Substantia nigra (tissue), 51 donors: ENCODE measurements at places on chromosomes 12 and 14.

DNA sequence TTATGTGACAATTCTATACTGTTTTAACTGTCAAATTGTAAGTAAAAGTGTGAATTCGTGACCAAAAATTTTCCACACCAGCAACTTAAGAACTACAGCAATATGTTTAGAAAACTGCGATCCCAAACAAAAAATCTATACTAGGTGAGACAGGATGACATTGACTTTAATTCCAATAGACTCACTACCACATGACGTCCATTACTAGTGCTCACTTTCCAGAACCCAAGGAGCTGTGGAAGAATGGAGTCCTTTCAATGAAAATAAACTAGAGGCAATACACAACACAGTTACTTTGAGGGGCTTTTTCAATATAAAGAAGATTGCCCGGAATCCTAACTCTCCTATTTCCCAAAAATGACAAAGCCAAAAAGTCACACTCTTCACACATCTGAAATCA is 1.4 kb downstream of the EPS8 start:
- no peak for DNase-seq

- DNase-seq, result no peak
Observed at GRCh38 chr14:95713596-95714371, at the start of gene TCL1A. TSS of gene TCL1A (minus strand) at chr14:95714125. CDS start at chr14:95714066, 59 bp downstream.

DNA sequence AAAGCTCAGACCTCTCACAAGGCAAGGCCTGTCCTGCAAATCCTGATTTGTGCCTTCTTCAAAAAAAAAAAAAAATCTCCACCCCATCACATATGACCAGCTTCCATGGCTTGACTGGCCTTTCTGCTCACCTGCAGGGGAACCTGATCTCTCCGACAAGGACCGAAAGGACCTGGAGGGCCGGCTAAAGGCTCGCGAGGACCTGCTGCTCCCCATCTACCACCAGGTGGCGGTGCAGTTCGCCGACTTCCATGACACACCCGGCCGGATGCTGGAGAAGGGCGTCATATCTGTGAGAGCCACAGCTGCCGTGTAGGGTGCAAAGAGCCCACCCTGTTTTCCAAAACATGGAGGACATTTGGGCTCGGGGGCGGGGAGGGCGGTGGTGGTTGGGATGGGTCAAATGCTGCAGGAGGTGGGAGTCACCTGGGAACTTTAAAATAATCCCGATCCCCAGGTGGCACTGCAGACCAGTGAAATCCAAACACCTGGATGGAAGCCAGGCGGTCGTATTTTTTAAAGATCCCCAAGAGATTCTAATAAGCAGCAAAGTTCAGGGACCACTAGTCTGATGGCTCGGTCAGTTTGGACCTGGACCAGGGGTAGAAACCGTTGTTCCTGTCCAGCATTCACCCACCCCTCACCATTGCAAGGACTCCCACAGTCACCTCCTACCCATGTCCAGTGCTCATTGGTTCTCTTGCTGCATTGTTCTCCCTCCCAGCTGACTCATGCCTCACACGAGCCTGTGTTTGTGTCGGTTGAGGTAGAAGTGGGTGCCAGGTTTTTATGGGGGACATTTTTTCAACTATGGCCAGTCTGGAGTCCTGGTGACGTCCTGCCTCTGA is 44.8 kb downstream of the FOXN4 start:
- DNase-seq, result peak; percentile 51

- no peak for DNase-seq
Observed at GRCh38 chr14:99643343-99643742, 1.6 kb upstream of the HHIPL1 start.

DNA sequence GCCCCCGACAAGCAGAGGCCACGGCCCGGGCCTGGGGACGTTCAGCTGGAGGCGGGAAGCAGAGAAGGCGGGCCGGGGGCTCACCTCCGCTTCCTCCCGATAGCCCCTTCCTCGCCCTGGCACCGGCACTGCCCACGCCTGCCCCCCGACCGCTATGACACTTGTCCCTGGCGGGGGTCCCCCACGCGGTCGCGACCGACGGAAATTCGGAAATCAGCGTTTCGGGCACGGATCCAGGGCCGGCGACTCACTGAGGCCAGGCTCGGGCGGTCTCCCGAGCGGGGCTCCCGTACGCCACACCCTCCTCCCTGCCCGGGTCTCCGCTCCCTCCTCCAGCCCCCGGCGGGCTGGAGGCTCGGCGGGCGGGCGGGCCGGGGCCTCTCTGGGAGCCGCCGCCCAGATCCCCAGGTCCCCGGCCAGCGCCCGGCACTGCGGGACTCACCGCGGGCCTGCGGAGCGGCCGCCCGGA is 581 bp downstream of the PITPNM2 start:
- no peak for DNase-seq

DNA sequence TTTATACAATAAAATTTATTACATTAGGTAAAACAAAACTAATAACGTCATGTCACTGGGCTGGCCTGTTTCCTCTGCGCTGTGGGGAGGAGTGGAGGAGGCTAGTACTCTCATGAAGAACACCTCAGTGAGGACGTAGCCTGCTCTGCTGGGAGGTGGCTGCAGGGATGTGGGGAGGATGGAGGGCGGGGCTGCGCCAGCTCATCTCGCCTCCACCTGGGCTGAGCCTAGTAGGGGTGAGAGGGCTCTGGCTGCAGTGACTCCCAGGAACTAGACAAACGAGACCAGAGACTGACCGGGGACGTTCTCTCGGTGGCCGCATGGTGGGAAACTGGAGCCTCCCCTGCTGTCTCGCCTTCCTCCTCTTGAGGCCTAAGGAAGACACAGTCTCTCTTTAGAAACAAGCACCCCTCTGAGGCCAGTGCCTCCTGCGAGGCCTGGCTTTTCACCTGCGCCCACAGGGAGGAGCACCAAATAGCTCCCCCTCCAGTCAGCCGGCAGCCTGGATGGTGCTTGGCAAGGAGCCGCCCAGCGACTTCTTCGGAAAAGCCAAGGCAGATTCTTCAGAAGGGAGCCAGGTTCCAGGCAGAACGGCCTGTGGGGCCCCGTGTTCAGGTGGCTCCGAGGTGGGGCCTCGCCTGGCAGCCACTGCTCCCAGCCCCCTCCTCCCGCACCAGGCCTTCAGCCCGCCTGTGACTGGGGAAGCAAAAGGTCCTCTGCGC is 62.4 kb downstream of the PLEKHG3 start:
- no peak for DNase-seq

DNA sequence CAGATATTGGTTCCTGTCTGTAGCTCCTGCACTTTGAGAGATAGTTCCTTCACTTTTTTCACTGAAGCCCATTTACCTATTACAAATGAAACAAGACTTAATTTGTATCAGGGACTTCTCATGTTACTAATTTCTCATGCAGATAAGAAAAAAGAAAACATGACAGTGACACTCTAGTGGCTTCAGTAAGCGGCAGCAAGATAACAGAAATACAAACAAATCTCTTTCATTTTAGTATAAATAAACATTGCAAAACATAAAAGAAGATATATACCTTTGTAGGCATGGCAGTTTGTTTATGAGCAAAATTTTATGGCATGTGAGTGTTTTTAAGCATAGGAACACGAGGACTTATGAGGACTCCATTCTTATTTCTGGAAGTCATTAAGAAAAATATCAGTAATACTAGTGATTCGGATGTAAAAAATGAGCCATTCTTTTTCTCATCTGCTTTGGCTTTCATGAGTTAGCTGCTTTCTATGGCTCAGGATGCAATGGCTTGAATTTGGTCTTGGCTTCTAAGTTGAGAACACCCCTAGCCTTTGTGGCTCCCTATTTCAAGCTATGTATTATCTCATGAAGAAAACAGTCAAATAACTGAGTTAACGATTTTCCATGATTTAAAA is 310.1 kb upstream of the RGS6 start:
- DNase-seq, result no peak

DNA sequence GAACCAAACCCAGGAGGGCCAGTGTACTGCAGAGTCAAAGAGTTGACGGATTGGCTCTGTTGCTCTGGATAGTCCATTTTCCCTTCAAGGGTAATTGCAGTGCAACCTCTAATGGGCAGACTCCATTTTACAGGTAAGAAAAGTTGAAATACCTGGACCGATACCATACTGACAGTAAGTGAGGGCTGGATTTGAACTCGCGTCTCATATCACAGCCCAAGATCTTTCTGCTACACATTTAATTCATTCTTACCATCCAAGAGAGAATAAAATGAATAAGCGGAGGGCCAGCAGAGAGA is 356 bp upstream of the ZC3H14 start:
- DNase-seq, result no peak

DNA sequence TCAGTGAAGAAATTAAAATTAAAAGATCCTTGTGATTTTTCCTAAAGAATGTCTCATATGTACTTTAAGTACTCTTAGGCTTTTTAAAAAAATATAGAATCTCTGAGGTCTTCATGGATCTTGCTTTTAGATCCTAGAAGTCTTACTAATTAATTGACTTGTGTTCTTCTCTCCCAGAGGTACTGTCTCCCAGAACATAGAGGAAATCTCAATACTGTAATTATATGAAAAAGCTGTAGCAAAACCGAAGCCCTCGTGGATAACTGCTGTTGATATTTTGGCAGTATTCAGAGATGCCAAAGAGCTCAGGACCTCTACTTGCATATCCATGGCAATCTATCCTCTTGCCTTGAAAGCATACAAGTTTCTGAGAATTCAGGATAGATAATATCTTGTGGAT is at the start of gene OR9K2:
Gene OR9K2 (plus strand): TSS at position 301 of the 400 bp plus-strand sequence. CDS start 3,429 bp downstream, outside the sequence.
- DNase-seq, result no peak

DNA sequence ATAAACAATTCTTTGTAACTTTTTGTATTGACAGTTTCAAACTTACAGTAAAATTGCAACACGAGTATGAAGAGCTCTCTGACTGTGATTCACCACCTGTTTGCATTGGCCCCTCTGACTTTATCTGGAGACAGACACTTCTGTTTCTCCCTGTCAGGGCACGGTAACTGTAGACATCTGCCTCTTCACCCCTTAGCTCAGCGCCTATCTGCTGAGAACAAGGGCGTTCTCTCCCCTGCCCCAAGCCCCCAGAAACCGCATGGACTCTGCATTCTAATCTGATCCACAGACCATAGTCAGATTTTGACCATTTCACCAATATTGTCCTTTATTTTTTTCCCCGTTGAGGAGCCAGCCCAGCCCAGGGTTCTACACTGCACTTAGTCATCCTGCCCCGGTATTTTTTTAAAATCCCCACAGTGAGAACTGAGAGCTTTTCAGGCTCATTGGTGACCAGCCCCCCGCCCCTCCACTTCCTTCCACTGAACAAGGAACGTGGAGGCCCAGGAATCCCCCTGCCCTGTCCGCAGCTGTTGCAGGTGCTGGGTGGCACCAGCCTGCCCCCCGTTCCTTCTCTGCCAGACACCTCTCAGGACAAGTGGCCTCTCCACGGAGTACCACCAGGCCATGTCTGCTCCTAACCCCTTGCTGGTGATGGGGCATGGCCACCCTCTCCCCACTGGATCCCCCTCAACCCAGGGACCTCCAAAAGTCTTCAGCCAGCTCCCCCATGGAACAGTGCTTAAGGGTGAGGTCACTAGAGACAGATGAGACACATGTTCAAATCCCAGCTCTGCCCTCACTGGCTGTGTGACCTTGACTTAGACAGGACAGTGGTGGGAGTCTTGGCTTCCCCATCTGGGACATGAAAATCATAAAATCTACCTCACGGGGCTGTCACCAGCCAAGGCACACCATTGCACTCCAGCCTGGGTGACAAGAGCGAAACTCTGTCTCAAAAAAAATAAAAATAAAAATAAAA is 11.2 kb downstream of the RHOF start:
- DNase-seq, result no peak

GRCh38 chr14:69325646-69326265 is 65.8 kb downstream of the GALNT16 start:
- DNase-seq, result no peak

- DNase-seq, result no peak
Observed at GRCh38 chr12:80567401-80567800, 123.4 kb downstream of the PTPRQ start.
